ENCODE measurements at places on chromosomes 12 and 14.

DNA sequence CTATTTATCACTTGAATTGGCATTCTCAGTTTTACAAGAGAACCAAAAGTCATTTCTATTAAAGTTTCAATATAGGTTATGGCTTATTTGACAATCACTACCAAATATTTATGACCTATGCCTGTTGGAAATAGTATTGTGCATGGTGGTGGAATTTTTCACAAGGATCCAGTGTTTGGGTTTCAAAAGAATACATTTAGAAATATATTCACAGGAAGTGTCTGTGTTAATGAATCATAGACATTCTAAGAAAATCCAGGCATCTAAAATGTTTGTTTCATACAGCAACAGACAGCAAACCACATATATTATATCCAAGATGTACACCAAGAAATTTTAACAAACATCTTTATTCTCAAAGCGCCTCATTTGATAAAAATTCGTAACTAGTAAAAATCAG, 92.7 kb downstream of the MED13L start:
- DNase-seq, result no peak

DNA sequence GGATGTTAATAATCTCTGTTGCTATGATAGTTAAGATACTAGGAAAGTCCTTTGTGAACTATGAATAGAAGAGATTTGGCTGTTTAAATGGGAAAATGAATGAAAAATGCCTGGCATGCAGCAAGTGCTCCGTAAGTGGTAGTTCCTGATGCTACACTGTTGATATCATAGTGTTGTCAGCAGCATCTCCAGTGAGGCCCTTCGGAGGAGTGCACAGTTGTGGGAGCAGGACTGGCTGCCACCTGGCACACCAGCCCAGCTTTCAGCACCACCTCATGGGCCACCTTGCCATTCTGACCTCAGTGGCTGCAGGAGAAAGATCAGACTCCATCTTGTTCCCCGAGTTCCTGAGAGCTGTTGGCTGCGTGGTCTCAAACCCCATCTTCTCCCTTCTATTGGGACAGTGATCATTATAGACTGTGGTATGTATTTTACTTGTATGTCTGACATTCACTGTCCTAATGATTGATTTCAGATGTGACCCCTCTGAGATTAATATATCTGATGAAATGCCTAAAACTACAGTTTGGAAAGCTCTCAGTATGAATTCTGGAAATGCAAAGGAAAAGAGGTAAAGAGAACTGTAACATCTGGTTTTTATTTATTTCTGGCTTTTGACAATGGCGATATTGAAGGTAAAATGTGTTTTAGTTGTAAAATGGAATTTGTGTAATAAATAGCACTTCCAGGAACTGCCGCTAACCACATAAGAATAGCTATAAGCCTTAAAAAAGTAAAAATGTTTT, 80.9 kb downstream of the SLC4A8 start:
- DNase-seq, result no peak

DNA sequence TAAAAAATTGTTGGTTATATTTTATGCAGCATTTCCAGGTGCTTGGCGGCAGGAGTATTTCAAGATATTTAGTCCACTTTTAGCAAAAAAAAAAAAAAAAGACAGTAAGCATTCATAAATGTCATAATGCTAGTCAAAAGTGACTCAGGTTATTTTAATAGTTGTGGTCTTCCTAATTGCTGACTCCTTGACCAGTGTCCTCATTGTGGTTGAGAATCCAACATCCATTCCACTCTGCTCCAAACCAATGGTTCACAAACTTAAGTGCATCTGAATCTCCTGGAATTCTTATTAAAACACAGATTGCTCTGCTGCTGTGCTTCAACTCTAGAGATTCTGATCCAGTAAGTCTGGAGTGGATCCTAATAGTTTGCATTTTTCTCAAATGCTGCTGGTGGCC, 71.4 kb downstream of the AKAP6 start:
- no peak for DNase-seq

DNA sequence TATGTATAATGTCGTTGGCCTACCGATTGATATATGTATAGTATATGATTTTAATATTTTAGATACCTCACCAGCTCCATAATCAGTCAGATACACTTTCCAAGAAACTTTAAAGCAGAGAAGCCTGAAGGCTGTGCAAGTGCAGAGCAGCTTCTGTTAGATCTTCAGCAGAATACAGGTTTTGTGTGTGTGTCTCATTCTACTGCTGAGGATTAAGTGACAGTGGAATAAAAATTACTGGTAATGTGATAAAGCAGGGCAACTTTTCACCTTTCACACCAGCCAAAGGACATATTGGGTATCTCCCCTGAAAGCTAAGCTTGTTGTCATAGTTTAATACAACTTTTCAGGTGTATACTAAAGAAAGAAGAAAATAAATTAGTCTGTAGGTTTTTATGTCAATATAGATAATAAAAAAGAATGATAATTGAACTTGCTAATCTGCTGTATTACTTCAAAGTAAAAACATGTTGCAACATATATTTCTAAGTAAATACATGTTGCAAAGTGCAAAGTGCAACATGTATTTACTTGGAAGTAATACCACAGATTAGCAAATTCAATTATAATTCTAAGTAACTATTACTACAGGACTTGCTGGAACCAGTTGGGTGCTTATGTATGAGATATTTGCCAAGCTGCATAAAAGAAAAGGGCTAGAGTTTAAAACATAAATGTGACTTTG, 128.3 kb downstream of the SLC16A7 start:
- no peak for DNase-seq

DNA sequence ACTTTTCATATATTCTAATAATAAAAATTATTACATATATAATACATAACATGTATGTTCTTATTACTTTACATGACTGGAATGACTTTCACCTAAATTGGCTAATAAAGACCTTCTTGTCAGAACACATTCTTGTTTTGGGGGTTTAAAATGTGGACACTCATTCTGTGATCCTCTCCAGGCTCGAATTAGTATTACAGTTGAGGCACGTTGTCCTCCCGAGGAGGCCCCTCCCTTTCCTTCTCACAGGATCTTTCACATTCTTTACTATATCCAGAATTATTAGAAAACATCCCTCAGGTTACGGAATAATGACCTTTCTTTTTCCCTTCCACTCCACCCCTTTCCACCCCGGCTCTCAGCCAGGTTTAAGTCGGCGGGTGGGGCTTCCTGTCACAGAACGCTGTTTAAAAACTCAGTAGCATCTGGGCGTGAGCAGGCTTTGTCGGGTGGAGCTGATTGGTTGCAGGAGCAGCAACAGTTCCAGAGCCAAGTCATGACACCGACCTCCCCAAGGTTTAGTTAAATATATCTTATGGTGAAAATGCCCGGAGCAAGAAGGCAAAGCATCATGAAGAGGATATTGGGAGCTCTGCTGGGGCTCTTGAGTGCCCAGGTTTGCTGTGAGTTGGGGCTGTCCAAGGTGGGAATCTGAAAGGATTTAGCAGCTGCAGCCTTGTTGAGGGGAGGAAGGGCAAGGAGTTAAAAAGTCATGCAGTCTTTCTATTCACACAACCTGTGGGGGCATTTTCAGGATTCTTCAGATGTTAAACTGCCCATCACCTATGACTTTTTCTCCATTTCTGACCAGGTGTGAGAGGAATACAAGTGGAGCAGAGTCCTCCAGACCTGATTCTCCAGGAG, 396.7 kb upstream of the OR4E1 start:
- no peak for DNase-seq

- DNase-seq, result no peak
Measured at GRCh38 chr14:24094841-24095270, 745 bp downstream of the PCK2 start.

DNA sequence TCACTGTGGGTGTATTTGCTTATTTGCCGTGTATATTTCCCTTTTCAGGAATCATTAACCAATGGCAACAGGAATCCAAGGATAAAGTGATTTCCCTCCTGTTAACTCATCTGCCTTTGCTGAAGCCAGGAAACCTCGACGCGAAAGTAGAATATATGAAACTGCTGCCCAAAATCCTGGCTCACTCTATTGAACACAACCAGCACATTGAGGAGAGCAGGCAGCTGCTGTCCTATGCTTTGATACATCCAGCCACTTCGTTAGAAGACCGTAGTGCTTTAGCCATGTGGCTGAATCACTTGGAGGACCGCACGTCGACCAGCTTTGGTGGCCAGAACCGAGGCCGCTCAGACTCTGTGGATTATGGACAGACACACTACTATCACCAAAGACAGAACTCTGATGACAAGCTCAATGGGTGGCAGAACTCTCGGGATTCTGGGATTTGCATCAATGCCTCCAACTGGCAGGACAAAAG, 135.1 kb downstream of the SAMD4A start:
- no peak for DNase-seq

- no peak for DNase-seq
Measured at GRCh38 chr12:102800565-102800964, 116.5 kb downstream of the PAH start.

DNA sequence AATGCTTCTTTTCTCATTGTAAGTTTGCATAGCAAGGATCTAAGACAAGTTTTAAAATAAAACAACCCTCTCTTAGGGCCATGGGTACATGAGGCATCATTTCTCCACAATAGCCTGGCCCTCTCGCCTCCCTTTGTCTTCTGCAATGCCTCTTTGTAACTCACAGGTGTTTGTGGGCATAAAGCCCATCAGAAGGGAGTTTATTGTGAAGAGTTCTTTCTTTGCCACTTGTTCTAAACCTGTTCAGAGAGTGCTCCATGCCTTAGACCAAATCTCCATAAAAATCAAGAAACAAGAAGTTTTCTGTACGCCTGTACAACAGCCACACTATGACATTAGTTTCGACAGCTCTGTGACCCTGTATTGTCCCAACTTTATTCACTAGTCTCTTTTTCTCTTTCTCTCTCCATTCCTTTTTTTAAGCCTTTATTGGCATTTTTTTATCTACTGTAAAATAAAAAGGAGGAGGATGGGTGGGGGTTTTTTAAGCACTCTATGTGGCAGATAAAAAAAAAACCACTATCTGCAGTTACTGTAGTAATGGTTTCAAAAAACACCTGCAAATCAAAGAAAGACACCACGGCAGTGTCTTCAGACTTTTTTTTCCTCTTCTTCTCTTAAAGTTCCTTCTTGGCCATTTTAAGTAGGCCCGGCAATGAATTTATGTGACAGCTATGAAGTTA, 1.6 kb downstream of the C12orf42 start:
- no peak for DNase-seq
